G401 (cell line): ENCODE measurements at places on chromosomes 7 and 10. TPM values are rescaled to one million over a fixed set of nuclear protein-coding genes. Genes with fewer than 3 reads are reported as not detected.

The RADIL gene
- 7.3 and 14.8 TPM in 2 replicates for total RNA-seq

The UNCX gene
- total RNA-seq = 0.10 and 0.25 TPM in 2 replicates

The WNT8B gene
- total RNA-seq = 0.44 TPM in 1 of 2 replicates, not detected in the other

The FAM221A gene
- total RNA-seq = 2.2 and 3.5 TPM in 2 replicates

The GRM3 gene
- total RNA-seq = not detected in 2 replicates

The SAMD9 gene
- not detected in 2 replicates for total RNA-seq

The KIF11 gene
- 18.6 and 39.8 TPM in 2 replicates for total RNA-seq

The PAPSS2 gene
- not detected in 2 replicates for total RNA-seq

The ADAM12 gene
- not detected in 2 replicates for total RNA-seq

The ABCC2 gene
- 1.8 and 3.7 TPM in 2 replicates for total RNA-seq

The SFTPA2 gene
- not detected in 2 replicates for total RNA-seq

The LRRC17 gene
- total RNA-seq = 0.58 and 2.1 TPM in 2 replicates

The C7orf25 gene
- 1.5 and 7.0 TPM in 2 replicates for total RNA-seq

The PILRA gene
- 1.6 TPM in 1 of 2 replicates, not detected in the other for total RNA-seq

The EPO gene
- total RNA-seq = not detected in 2 replicates

The SPDYE1 gene
- not detected in 2 replicates for total RNA-seq

The NPY4R gene
- not detected in 2 replicates for total RNA-seq

The CDK5 gene
- total RNA-seq = 18.5 and 25.3 TPM in 2 replicates

The CFTR gene
- total RNA-seq = not detected in 2 replicates

The TCF7L2 gene
- 0.06 and 0.88 TPM in 2 replicates for total RNA-seq

The CYP2C8 gene
- not detected in 2 replicates for total RNA-seq

The GIMAP1 gene
- not detected in 2 replicates for total RNA-seq

The PDGFA gene
- 0.34 and 2.6 TPM in 2 replicates for total RNA-seq

The GIMAP2 gene
- not detected in 2 replicates for total RNA-seq

The SLC13A1 gene
- not detected in 2 replicates for total RNA-seq

The ZCCHC24 gene
- 6.8 and 10.8 TPM in 2 replicates for total RNA-seq

The TMEM270 gene
- total RNA-seq = not detected in 2 replicates

The THNSL1 gene
- 6.4 TPM in 2 replicates for total RNA-seq

The GRIFIN gene
- not detected in 2 replicates for total RNA-seq

The SP8 gene
- total RNA-seq = not detected in 2 replicates

The SPDYE2B gene
- not detected in 2 replicates for total RNA-seq

The OTUD1 gene
- 1.5 and 3.0 TPM in 2 replicates for total RNA-seq

The GPR85 gene
- not detected in 2 replicates for total RNA-seq

The CYP2W1 gene
- total RNA-seq = 0.34 TPM in 1 of 2 replicates, not detected in the other

The RNF32 gene
- total RNA-seq = 2.2 and 2.3 TPM in 2 replicates

The OPN4 gene
- not detected in 2 replicates for total RNA-seq

The TACC2 gene
- total RNA-seq = 5.5 and 6.6 TPM in 2 replicates

The ZCWPW1 gene
- 0.54 and 0.62 TPM in 2 replicates for total RNA-seq

The MUC3A gene
- total RNA-seq = 0.37 TPM in 1 of 2 replicates, not detected in the other

The RPEL1 gene
- 0.03 and 0.06 TPM in 2 replicates for total RNA-seq

The DNAH11 gene
- 0.43 and 3.4 TPM in 2 replicates for total RNA-seq

The MLXIPL gene
- not detected in 2 replicates for total RNA-seq

The CASD1 gene
- total RNA-seq = 22.3 and 23.0 TPM in 2 replicates

The CFAP46 gene
- 6.2 and 11.3 TPM in 2 replicates for total RNA-seq
